Activated CD4-positive, alpha-beta T cell treated with anti-CD3 and anti-CD28 coated beads, Interleukin-2, amount 50 U/mL, for 24 hours (primary cell): ENCODE measurements at places on chromosomes 7 and 10.

DNA sequence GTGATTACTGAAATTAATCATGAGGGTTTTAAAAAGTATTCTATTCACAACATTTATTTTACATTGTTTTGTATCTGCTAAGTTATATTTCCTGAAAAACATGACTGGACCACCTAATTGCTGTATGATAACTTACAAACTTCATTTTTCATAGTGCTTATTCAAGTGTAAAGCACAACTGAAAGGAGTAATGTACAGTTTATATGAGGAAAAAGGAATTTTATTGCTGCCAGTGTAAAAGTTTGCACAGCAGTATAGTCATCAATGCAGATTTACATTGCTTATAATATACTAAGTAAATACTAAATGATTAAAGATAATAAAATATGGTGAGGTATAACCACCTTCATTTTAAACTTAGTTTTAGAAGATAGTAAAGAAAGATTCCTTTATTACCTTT, 4.0 kb downstream of the PTEN start:
- DNase-seq = no peak

- DNase-seq = no peak
Observed at GRCh38 chr10:35124540-35124939, 2.1 kb upstream of the CREM start.

- DNase-seq = no peak
Observed at GRCh38 chr7:81583090-81583489, 186.8 kb downstream of the HGF start.

GRCh38 chr7:116834815-116835504, 27.4 kb upstream of the CAPZA2 start:
- DNase-seq = no peak

DNA sequence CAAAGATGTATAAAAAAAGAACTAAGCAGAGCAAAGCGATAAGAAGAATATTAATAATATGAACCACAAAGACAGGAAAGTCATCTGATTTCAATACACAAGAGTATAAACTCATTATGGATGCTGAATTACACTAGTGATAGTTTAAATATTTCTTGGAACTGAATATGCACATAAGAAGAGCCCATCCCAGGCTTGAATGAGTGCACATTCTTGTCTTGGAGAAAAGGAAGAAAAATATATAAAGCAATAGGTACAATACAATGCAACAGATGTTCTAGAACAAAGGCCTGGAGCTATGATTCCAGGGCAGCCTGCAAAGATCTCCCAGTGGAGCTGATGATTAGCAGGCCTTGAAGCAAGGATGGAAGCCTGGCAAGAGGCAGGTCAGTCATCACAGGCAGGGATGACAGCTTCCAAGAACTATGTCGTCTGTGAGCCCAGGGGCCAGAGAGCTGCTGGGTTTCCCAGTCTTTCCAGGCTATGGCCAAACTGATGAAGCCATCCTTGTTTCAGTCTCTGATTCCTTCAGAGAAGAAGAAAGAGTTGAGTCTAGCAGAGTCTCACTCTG, 277.6 kb downstream of the KCNMA1 start:
- no peak for DNase-seq

DNA sequence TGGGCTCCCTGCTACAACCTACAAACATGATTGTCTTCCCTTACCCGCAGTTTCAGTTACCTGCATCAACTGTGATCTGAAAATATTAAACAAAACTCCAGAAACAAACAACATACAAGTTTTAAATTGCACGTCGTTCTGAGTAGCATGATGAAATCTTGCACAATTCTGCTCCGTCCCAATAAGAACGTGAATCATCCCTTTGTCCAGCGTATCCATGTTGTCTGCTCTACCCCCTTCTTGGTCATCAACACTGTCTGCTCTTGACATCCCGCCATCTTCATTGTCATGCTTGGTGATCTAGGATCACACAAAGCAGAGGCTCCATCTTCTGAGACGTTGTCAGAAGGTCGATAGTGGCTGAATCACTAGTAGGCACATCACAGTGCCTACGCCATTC, 53.9 kb downstream of the ACADSB start:
- no peak for DNase-seq

DNA sequence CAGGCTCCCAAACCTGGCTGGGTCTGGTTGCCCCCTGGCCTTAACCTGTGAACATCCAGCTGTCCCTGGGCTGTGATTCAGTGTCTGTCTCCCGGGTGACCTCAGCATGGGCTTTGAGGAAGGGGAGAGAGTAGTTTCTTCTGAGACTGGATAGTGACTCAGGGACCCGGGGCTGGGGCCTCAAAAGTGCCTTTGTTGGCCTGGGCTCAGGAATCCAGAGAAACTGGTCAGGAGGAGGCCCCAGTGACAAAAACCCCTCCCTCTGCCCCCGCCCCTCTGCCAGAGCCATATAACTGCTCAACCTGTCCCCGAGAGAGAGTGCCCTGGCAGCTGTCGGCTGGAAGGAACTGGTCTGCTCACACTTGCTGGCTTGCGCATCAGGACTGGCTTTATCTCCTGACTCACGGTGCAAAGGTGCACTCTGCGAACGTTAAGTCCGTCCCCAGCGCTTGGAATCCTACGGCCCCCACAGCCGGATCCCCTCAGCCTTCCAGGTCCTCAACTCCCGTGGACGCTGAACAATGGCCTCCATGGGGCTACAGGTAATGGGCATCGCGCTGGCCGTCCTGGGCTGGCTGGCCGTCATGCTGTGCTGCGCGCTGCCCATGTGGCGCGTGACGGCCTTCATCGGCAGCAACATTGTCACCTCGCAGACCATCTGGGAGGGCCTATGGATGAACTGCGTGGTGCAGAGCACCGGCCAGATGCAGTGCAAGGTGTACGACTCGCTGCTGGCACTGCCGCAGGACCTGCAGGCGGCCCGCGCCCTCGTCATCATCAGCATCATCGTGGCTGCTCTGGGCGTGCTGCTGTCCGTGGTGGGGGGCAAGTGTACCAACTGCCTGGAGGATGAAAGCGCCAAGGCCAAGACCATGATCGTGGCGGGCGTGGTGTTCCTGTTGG, at the start of gene CLDN4:
Gene CLDN4, plus strand, starts transcription at position 316 of the 903 bp plus-strand sequence. Its CDS starts 206 bp downstream, at position 522.
- no peak for DNase-seq

DNA sequence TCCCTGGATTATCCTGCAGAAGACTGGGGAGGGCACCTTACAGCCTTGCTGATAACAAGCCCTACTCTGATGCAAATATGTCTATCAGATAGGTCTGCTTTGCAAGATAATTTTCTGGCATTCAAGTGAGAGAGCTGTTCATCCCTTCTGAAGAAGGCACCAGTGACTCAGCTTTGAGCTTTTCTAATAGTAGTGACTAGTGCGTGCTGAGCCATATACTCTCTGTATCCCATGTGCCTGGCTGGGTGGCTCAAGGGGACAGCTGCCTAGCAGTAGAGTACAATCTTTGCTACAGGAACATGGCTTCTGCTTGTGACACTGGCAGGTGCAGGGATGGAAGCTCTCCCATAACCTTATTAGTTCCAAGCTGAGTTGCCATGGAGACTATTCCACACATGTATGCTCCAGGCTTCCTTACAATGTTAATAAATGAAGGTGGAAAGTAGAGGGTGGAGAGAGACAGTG, 35.0 kb upstream of the ABCB4 start:
- DNase-seq = no peak

- DNase-seq = no peak
Observed at GRCh38 chr10:86064931-86065662, 301.5 kb downstream of the GRID1 start.

DNA sequence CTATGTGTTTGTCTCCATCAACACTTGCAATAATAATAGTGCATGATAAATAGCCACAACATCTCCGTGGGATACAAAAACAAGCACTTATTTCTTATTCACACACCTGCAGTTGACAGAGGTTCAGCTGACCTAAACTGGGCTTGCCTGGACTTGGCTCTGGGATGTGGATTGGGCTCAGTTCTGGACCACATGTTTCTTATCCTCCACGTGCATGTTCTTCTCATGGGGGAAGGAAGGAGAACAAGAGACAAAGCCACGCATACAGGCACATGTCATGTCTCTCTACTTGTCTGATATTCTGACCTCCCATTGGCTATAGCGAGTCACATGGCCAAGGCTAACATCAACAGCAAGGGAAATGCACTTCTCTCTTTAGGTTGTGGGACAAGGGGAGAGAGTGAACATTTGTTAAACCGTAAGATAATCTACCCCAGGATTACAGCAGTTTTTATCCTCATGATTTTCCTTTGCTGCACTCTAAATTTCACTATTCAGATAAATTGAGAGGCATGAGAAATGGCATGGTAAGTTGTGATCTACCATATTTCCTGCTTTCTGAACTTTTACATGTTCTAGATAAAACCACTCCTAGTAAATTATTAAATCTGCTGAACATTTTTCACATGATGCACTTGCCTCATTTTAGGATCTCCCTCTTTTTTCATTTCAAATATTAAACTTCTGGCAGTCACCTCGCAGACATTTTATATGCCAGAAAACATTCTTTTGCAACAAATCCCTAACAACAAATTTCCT, 33.7 kb downstream of the CFAP58 start:
- no peak for DNase-seq

DNA sequence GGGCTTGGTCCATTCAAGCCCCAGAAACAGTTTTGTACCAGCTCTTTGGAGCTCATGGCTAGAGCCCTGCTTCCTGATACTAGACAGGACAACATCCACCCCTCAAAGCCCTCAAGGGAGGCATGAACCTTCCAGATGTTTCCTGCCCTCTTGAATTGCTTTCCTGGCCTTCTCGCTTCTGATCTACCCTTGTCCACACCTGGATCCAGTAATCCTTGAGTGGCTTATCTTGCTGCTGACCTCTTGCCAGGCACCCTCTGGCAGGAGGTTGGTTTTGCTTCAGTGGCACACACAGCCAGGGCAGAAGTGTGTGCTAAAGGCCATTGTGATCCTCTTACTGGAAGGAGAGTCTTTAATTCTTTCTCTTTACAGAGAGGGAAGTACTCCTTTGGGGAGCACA, 495.8 kb downstream of the PLXNA4 start:
- no peak for DNase-seq

- no peak for DNase-seq
Observed at GRCh38 chr10:17838080-17838648, 29.0 kb downstream of the MRC1 start.

- DNase-seq = no peak
Observed at GRCh38 chr10:63210611-63211196, 77.6 kb downstream of the NRBF2 start.

- no peak for DNase-seq
Observed at GRCh38 chr7:100819586-100819985, 7.7 kb downstream of the EPHB4 start.

GRCh38 chr7:101819183-101819582, 1.8 kb downstream of the CUX1 start:
- DNase-seq = no peak

- DNase-seq = no peak
Observed at GRCh38 chr7:47714669-47715607, 133.0 kb upstream of the TNS3 start.

GRCh38 chr10:102367441-102367840, 28.1 kb upstream of the NFKB2 start:
- DNase-seq = no peak

- DNase-seq = no peak
Observed at GRCh38 chr7:158809596-158809995, 19.7 kb downstream of the ESYT2 start.

DNA sequence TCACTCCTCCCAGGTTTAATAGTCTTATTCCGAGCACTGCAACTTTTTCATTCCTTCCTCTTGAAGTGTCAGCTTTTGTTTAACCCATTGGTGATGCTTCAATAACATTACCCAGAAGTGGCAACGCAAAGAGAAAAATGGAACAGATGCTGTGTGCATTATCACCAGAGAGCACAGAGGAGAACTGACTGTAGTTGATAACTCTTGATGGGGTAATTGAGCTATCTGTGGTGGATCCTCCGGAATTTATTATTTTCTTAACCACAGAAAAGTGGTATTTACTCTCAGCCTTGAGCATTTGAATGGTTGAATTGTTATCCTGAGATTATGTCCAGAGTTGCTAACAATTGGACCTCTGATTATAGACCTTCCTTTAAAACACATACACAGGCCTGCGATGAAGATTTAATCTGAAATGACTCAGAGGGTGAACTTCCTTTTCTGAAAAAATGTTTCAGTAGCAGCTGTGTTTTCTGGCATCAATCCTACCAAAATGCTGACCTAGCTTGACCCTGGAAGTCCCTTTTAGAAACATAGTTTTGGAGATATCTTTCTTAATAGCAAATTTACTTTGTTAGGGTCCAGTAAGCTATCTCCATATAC, 1584.4 kb upstream of the LRRTM3 start:
- DNase-seq = no peak

DNA sequence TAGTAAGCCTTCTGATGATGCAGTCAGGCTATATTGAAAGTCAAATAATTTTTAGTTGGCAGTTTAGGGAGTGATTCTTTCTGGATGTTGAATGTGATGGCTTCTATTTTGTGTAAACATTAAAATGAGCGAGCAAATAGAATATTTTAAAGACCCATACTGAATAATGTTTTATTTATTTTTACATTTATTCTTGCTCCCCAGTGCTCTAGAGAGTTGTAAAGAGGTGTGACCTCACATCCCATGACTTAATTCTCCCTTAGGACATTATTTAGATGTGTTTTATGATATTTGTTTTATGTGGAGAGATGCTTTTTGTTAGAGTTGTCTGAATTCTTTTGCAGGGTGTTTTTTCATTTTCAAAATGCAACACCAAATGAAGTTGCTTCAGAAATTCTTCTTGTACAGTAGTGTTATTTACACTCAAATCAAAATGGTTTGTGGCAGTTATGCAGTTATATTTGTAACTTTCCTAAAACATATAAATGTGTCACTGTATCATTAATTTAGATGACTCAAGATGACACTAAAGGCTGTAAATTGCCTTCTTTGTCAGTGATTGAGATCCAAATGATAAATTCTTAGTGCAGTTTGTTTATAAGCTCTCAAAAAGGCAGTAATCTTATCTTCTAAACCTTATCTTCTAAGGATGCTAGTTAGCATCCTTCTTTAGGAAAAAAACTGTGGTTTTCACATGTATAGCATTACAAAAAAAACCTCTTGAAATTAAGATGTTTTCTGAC, 12.4 kb downstream of the UMAD1 start:
- DNase-seq = no peak
